ENCODE measurements at places on chromosomes 4 and X.

- DNase-seq, result no peak
Measured at GRCh38 chrX:124931958-124932357, 387.7 kb upstream of the TEX13C start.

DNA sequence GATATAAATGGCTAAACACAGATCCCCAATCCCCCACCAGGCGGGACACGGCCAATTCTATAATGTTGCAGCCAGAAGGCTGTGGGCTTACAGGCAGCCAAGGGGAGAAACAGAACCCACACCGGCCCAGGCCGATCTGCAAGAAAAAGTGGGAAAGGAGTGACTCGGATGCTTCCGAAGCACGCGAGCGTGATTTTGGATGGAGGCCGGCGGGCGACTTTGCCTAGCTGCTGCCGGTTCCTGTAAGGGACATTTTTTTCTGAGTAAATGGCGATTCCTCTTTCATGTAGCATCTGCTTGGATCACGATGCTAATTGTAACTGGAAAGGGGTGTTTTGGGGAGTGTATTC is 470.2 kb downstream of the PCDH19 start:
- no peak for DNase-seq

DNA sequence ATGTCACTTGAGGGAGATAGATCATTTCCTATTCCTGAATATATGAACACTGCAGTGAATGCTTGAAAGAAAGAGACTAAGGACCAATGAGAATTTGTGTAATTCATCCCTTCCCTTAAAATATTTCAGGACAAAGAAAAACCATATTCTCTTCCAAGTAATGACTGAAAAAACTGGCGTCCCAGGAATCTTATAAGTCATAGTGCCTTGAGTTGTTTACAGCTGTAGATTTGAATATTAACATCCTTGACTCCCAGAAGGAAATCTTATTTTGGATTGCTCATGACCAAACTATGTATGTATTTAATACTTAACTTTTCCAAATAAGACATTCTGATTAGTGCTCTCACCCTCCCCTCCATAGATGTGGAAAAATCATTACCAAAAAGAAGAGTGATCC is 55.5 kb downstream of the CLDN22 start:
- no peak for DNase-seq

DNA sequence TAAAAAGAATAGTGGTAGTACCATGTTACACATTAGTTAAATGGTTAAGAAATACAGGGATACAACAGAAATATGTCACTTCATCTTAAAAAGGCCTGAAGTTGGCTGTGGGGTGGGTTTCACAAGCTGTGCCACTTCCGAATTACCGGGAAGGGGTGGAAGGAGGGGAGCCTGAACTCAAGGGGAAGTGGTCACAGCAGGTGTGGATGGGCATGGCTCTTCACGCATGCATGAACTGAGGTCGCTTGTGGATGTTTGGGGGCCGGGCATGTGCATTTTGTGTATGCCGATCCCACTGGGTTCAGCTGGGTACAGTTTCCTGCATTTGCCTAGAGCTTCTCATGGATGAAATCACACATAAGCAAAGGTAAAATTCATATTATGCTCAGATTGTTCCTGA is 64.9 kb downstream of the CLCN4 start:
- DNase-seq, result no peak

GRCh38 chr4:96691521-96691920 is 851.6 kb downstream of the PDHA2 start:
- DNase-seq, result no peak

DNA sequence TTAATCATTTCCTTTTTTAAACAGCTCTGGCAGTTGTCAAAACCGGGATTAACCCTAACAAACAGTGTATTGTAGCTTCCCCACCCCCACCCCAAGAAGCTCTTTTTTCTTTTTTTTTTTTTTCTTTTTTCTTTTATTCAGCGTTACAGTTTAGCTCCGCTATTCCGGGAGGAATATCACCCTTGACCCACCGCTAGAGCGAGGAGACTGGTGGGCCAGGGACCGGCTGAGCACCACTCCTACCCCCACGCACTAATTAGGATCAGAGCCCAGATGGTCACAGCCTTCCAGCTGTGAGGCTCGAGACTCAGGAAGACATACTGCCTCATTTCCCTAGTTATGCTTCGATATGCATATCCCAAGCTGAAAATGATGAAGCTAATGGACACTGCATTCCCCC is 2.0 kb downstream of the PARM1 start:
- no peak for DNase-seq

DNA sequence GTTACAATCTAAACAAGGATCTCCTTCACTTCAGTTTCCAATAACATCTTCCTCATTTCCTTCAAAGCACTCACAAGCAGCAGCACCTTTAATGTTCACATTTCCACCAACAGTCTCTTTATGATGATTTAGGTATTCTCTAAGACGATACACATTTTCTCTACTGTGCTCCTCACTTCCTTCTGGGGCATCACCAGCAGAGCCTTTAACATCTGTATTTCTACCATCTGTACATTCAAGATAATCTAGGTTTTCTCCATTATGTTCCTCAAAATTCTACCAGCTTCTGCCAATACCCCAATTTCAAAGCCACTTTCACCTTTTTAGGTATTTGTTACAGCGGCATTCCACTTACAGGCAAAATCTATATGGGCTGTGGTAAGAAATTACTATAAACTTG is 80.6 kb downstream of the FBXW7 start:
- DNase-seq, result no peak

DNA sequence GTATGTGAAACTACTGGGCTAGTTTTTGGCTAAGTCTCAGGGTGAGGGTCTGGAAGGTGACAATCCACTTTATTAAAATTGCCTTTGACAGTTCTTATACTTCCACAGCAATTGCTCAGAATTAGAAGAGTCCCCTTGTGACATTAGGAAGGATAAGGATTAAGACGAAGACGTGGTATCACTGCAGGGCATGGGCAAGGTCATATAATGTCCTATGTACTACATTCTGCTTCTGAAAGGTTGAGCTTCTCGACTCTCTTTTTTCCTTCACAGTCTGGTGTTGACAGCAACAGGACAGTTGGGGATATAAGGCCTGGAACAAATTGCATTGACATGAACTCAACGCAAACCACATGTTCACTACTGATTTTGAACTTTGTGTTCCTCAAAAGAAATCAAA is 40.9 kb upstream of the PRDM5 start:
- no peak for DNase-seq

GRCh38 chr4:153950100-153950979 is 161.5 kb upstream of the SFRP2 start:
- DNase-seq, result no peak

GRCh38 chr4:184439386-184439785 is 35.0 kb downstream of the IRF2 start:
- DNase-seq, result no peak

DNA sequence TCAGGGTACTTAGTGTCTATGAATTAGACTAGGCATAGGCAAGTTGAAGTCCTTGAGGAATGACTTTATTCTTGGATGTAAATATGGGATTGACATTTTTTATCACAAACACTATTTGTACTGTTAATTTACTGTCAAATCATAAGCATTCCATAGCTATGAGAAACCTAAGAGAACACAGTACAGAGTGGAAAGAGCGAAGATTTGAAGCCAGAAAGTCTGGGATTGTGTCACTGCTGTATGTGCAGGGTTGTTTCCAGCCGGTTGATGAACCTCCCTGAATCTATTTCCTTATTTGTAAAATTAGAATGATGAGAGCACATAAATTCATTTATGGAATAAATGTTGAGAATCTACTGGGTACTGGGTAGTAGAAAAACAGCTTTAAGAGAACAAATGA is 14.4 kb upstream of the KLHL5 start:
- no peak for DNase-seq

GRCh38 chrX:49934148-49934547 is 11.8 kb downstream of the CLCN5 start:
- DNase-seq, result no peak

- no peak for DNase-seq
Measured at GRCh38 chr4:140249351-140249750, 95.4 kb upstream of the MAML3 start.

DNA sequence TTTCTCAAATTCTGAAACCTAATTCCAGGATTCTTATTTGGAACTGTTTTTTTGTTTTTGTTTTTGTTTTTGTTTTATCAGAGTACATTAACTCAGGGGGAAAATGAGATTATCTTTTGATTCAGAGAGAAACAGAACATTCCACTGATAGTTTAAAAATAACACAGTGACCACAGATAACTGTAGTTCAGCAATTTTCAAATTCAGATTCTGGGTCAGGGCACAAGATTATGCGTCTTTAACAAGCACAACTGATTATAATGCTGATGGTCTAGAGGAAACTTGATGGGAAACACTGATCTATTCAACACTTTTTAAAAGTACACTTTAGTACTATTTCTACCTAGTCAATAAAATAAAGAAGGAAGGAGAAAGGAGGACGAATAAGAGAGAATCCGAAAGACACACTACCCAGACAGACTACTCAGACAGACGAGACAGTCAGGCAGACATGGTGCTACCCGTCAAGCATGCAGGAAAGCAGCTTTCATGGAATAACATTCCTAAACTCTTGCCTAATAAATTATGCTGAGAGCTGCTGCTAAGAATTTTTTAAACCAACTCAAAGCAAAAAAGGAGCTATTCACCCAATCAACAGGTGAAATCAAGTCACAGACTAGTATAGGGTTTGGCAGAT is 59.0 kb downstream of the APBB2 start:
- DNase-seq, result no peak

- no peak for DNase-seq
Measured at GRCh38 chr4:37279121-37279520, 34.6 kb downstream of the NWD2 start.

GRCh38 chr4:141567326-141567915 is 69.0 kb upstream of the IL15 start:
- no peak for DNase-seq

- no peak for DNase-seq
Measured at GRCh38 chr4:77146186-77147078, 10.6 kb upstream of the CCNG2 start.

DNA sequence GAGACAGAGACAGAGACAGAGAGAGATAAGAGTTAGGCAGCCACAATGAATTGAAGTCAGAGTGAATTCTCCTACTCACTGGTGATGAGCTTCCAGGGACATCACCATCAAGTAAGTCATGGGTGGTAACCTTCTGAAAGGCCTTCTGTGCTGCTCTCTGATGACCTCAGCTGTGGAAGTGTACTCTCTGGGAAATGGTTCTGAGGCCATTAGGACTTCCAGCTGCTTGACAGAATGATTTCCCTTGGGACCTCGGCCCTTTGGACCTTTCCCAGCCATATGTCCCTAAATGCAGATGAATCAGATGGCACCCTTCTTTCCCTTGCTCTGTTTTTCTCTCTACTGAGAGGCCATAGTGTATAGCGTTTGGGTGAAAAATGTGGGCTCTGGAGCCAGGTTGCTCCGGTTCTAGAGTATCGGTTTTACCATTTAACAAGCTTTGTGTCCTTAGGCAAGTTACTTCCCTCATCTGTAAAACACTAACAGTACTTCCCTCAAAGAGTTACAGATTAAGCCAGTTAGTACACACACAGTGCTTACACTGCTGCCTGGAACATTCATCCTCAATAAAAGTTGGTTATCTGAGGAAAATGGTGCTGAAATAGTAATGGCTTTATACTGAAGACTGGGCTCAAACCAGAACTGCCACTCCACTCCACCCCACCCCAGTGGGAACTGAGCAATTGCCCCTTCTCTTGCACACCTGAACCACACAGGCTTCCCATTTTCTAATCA is 7.6 kb downstream of the SEPTIN11 start:
- no peak for DNase-seq

- no peak for DNase-seq
Measured at GRCh38 chrX:106612393-106612763, 600 bp downstream of the RADX start.

DNA sequence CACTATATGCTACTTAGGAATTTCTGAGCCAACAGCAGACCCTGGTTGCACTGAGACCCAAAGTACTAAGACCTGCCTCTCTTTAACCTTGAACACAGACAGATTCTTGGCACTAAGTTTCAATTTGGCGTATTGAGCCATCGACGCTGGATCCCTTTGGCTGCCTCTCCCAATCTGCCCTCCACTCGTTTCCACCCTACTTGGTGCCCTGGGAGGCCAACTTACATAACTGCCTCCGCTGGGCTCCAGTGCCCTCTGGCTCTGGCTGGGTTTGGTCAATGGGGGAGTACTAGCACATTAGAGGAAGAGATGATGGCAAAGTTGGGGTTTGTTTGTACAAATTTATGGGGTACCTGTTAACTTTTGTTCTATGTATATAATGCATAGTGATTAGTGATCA is 63.5 kb downstream of the TMEM156 start:
- DNase-seq, result no peak

- DNase-seq, result peak; percentile 58
Measured at GRCh38 chr4:140309124-140309870, 64.1 kb upstream of the SCOC start.

DNA sequence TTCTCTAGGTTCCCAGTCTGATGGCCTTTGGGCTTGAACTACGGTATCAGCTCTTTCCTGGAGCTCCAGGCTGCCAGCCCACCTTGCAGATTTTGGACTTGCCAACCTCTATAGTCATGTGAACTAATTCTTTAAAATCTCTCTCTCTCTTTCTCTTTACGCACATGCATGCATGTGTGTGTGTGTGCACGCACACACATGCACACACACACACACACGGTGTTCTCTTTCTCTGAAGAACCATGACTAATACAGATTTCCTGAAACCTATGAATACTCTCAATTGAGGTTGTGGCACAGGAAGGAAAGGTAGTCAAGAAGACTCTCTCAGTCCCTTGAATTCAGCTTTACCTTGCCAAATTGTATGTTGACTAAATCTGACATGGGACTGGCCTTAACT is 6.2 kb upstream of the ZCCHC13 start:
- DNase-seq, result no peak

- no peak for DNase-seq
Measured at GRCh38 chrX:130071611-130072344, 38.5 kb downstream of the ELF4 start.

DNA sequence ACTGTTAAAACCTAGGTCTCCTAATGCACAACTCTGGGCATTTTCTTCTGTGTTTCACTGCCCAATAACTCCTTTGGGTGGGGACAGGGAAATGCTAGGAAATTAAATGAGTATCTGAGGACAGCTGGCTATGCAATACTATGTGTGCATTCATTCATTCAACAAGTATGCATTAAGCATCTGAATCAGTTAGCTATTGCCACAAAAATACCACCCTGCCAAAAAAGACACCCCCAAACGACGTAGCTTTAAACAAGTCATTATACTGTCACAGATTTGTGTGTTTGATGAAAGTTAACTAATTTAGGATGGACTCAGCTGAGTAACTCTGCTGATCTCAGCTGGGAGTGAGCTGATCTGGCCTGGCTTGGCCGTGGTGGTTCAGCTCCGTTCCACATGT is 29.8 kb upstream of the PTCHD1 start:
- no peak for DNase-seq

GRCh38 chr4:112075129-112075753 is 70.0 kb upstream of the FAM241A start:
- no peak for DNase-seq

Measured in vagina (tissue), 2 donors.